ENCODE measurements at places on chromosomes 16 and 17. TPM values are rescaled to one million over a fixed set of nuclear protein-coding genes. Genes with fewer than 3 reads are reported as not detected.

DNA sequence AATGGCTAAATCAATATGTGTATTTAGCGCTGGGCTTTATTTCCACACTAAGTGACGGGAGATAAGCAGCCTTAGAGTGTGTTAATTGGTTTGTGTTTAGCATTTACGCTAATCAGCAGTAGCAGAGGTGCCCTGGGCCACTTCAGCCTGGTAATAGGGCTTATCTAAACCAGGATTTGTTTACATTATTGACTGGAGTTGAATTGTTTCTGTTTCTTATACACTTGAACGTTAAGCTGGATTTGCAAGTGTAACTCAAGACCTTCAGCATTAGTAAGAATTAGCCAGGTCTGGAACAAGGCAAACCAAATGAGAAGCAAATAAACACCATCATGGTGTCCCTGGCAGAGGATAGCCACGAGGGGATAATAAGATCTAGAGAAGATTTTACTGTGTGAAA, 313.6 kb downstream of the HS3ST4 start:
- peaks cover 10% of the 10 kb centered on the region for H3K27me3 ChIP-seq
- H3K36me3 ChIP-seq: no peaks in the 10 kb centered on the region
- H3K27ac ChIP-seq: no peak overlapping the region
- no peak for DNase-seq
- no peak overlapping the region for H3K4me3 ChIP-seq
- H3K4me1 ChIP-seq: no peaks in the 10 kb centered on the region

The USP43 gene
- total RNA-seq: 19.2 TPM

The MBTPS1 gene
- total RNA-seq: 96.0 TPM

DNA sequence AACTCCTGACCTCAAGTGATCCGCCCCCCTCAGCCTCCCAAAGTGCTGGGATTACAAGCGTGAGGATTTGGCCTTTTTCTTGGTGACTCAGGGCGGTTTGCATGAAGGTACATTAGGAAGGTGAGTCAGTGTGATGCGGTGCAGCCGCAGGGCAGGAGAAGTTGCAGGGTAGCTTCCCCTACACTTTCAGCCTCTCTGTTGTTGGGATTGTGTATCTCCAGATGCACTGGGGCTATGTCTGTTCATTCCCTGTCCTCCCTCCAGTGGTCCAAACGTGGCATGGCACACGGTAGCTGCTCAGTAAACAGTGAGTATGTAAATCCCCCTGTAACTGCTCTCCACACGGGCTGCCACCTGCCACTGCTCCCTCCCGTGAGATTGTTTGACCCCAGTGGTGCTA, 109.1 kb upstream of the CDC42EP4 start:
- no peaks in the 10 kb centered on the region for H3K4me1 ChIP-seq
- H3K36me3 ChIP-seq: no peaks in the 10 kb centered on the region
- DNase-seq: peak; percentile 16
- H3K4me3 ChIP-seq: no peak overlapping the region

GRCh38 chr17:52383493-52384100, 225.1 kb upstream of the CA10 start:
- DNase-seq: peak; percentile 8
- H3K27ac ChIP-seq: no peak overlapping the region
- H3K27me3 ChIP-seq: no peaks in the 10 kb centered on the region
- H3K36me3 ChIP-seq: no peaks in the 10 kb centered on the region
- H3K4me3 ChIP-seq: no peak overlapping the region
- H3K4me1 ChIP-seq: no peaks in the 10 kb centered on the region

The C17orf78 gene
- total RNA-seq: not detected

GRCh38 chr17:13835151-13835550, 233.4 kb upstream of the HS3ST3A1 start:
- no peaks in the 10 kb centered on the region for H3K4me1 ChIP-seq
- H3K27ac ChIP-seq: no peak overlapping the region
- H3K36me3 ChIP-seq: no peaks in the 10 kb centered on the region
- peaks cover 6% of the 10 kb centered on the region for H3K27me3 ChIP-seq

GRCh38 chr16:10828851-10829366, 10.3 kb upstream of the TVP23A start:
- H3K36me3 ChIP-seq: no peaks in the 10 kb centered on the region
- H3K27me3 ChIP-seq: no peaks in the 10 kb centered on the region
- H3K4me3 ChIP-seq: no peak overlapping the region
- no peaks in the 10 kb centered on the region for H3K4me1 ChIP-seq
- no peak overlapping the region for H3K27ac ChIP-seq
- peak; percentile 78 for DNase-seq

The TBC1D3L gene
- 33.5 TPM for total RNA-seq

- no peak overlapping the region for H3K27ac ChIP-seq
- no peaks in the 10 kb centered on the region for H3K27me3 ChIP-seq
- DNase-seq: no peak
- H3K4me3 ChIP-seq: no peak overlapping the region
- peaks cover under 1% of the 10 kb centered on the region for H3K4me1 ChIP-seq
Measured at GRCh38 chr17:45363498-45363897, 46.7 kb upstream of the MAP3K14 start.

- no peaks in the 10 kb centered on the region for H3K27me3 ChIP-seq
- H3K27ac ChIP-seq: no peak overlapping the region
- H3K4me1 ChIP-seq: no peaks in the 10 kb centered on the region
- H3K36me3 ChIP-seq: no peaks in the 10 kb centered on the region
Measured at GRCh38 chr16:66948837-66949225, 12.2 kb upstream of the CES3 start.

DNA sequence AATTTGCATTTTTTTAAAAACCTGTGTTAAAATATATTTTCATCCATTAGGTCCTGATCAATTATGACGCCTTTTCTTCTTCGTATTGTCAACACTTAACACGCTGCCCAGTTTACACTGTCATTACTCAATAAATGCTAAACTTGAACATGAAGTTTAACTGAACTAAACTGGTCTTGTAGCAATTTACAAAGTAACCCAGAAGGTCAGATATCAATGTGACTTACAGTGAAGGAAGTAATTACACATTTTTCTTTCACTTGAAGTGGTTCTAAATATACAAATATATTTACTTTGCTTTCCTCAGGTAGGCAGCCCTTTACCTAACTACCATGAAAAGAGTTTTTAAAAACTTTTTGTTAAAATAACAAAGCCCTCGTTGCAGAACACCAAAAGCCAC, 256.5 kb upstream of the AXIN2 start:
- H3K27me3 ChIP-seq: no peaks in the 10 kb centered on the region
- no peaks in the 10 kb centered on the region for H3K4me1 ChIP-seq
- no peaks in the 10 kb centered on the region for H3K36me3 ChIP-seq
- H3K27ac ChIP-seq: no peak overlapping the region

DNA sequence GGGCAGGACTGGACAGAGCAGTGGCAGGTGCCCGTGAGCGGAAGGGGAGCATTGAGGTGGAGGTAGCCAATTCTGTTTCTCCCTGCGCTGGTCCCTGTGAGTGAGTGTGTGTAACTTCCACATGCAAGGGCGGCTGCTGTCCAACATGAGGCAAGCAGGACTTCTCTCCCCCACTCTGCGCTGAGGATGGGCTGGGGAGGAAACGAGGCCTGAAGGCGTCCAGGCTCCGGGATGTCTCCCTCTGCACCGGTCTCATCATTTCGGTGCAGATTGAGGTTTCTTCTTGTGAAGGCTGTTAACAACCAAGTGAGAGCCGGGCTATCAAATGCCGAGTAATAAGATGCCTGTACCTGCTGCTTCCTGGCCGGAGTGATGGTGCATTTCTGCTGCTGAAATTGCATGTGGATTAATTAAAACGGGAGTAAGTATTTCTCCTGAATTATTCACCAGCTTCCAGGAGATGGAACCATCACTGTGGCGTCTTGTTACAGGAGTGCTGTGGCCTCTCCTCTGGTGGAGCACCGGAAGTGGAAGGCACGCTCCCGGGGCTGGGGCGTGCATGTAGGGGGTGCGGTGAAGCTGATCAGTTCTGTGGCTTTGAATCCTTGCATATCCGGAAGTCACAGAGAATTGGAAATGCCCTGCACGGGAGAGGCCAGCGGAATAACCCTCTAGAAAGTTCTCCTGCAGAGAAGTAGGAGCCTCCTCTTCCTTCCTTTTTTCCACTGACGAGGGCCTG, 41.7 kb upstream of the MGAT5B start:
- no peak for DNase-seq
- no peaks in the 10 kb centered on the region for H3K4me1 ChIP-seq
- no peak overlapping the region for H3K4me3 ChIP-seq

The STX1B gene
- total RNA-seq: 3.9 TPM

GRCh38 chr17:75468291-75468754, 11.9 kb downstream of the TMEM94 start:
- DNase-seq: no peak
- H3K4me1 ChIP-seq: no peaks in the 10 kb centered on the region
- H3K27me3 ChIP-seq: no peaks in the 10 kb centered on the region
- peaks cover 7% of the 10 kb centered on the region for H3K36me3 ChIP-seq
- no peak overlapping the region for H3K4me3 ChIP-seq

GRCh38 chr16:24939738-24940137, 75.4 kb downstream of the ARHGAP17 start:
- H3K27ac ChIP-seq: no peak overlapping the region
- no peak overlapping the region for H3K4me3 ChIP-seq
- H3K4me1 ChIP-seq: no peaks in the 10 kb centered on the region
- H3K36me3 ChIP-seq: 0 out of 2 replicates have a peak, but pooled peaks cover 5% of the 10 kb centered on the region

The MPP3 gene
- 17.4 TPM for total RNA-seq

- DNase-seq: no peak
- peaks cover 38% of the 10 kb centered on the region for H3K36me3 ChIP-seq
- no peaks in the 10 kb centered on the region for H3K4me1 ChIP-seq
- H3K4me3 ChIP-seq: no peak overlapping the region
- no peak overlapping the region for H3K27ac ChIP-seq
- H3K27me3 ChIP-seq: no peaks in the 10 kb centered on the region
Measured at GRCh38 chr17:51189628-51190027, 23.4 kb downstream of the NME2 start.

- no peaks in the 10 kb centered on the region for H3K27me3 ChIP-seq
- no peak for DNase-seq
- H3K4me3 ChIP-seq: no peak overlapping the region
- no peaks in the 10 kb centered on the region for H3K36me3 ChIP-seq
- H3K4me1 ChIP-seq: peaks cover 14% of the 10 kb centered on the region
- H3K27ac ChIP-seq: peak overlapping the region; percentile 25
Measured at GRCh38 chr17:74443516-74444296, 11.8 kb downstream of the GPRC5C start.

The RNPS1 gene
- total RNA-seq: 250 TPM

The BRCA1 gene
- 40.9 TPM for total RNA-seq

The TMC8 gene
- total RNA-seq: 2.6 TPM

DNA sequence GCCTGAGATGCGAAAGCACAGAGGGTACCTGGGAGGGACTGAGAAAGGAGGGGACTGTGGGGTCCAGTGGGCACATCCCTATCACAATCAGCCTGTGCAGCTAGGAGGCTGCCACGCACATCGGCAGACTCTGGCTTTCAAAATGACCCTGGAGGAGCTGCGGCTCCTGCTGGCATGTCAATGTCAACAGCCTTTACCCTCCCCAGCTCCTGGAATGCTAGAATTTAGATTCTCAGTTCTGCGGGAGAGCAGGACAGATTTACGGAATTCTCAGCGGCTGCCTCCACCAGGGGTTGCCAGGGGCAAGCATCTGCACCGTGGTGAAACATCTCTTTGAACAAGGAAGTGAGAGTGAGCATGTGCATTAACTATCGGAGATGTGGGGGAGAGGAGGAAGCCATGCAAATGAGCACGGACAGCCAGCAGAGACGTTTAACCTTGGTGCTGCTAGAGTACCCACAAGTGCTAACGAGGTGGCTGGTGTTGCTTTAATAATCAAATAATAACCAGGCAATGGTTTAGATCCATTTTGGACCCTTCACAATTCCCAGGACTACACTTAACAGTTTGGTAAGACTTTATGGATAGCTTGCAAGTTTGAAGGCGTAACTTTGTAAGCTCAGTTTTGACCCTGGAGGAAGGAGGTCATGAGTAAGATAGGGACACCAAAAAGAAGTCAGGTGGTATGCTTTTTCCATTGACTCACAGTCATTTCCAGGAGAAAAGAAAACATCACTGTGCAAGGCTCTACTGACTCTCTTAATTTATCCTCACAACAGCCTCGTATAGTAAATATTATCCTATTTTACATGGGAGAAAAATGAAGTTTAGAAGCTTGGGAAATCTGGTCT, 54.1 kb downstream of the XYLT1 start:
- H3K27me3 ChIP-seq: peaks cover 24% of the 10 kb centered on the region
- no peaks in the 10 kb centered on the region for H3K36me3 ChIP-seq
- no peak for DNase-seq

DNA sequence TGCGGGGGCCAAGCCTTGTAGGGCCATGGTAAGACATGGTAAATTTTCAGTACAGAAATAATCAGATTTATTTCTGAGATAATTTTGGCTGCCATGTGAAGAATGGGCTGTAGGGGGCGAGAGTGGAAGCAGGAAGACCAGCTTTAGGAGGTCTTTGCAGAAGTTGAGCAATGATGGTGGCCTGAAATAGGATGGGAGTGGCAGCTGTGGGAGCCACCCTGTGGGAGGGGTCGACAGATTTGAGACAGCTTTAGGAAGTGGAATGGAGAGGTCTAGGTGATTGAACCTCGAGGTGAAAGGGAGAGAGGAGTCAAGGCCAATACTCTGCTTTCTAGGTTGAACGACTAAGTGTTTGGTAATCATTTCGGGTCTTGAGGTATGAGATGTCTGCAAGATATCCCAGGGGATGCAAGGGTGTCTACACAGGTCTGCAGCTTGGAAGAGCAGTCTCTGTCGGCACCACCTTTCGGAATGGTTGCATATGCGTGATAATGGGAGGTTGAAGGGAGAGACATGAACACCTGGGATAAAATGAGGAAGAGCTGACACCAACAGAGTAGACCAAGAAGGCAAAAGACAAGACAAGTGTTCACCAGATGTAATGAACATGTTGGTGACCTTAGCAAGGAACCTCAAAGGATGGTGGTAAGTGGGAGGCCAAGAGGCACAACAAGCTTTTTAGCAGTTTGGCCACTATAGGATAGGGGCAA, 4.2 kb upstream of the ATXN7L3 start:
- H3K4me3 ChIP-seq: no peak overlapping the region
- H3K36me3 ChIP-seq: no peaks in the 10 kb centered on the region
- no peaks in the 10 kb centered on the region for H3K27me3 ChIP-seq
- peaks cover 38% of the 10 kb centered on the region for H3K4me1 ChIP-seq
- no peak for DNase-seq
- no peak overlapping the region for H3K27ac ChIP-seq

DNA sequence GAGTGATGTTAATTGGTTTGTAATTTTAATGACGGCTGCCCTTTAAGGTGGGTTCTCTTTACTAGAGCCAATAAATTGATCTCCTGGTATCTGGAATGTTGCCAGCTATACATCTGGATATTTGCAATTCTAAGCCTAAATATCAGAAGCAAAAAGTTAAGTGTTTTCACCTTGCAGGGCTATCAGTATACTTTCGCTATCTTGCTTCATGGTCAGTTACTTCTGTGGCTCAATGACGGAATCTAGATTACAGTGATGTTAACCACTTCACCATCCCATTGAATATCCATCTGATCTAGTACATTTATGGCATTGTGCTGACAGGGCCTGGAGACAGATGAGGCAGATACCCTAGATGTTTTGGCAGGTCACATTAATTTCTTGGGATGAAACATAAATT, 28.3 kb downstream of the CCL4 start:
- H3K27ac ChIP-seq: no peak overlapping the region
- no peaks in the 10 kb centered on the region for H3K4me1 ChIP-seq
- DNase-seq: no peak
- no peaks in the 10 kb centered on the region for H3K36me3 ChIP-seq
- H3K4me3 ChIP-seq: no peak overlapping the region

- DNase-seq: no peak
- H3K27me3 ChIP-seq: no peaks in the 10 kb centered on the region
- H3K4me3 ChIP-seq: no peak overlapping the region
- H3K36me3 ChIP-seq: no peaks in the 10 kb centered on the region
- no peaks in the 10 kb centered on the region for H3K4me1 ChIP-seq
Measured at GRCh38 chr16:12639044-12639443, 164.6 kb downstream of the CPPED1 start.

GRCh38 chr16:77113835-77114234, 77.2 kb upstream of the MON1B start:
- no peaks in the 10 kb centered on the region for H3K36me3 ChIP-seq
- peaks cover 49% of the 10 kb centered on the region for H3K27me3 ChIP-seq
- no peak for DNase-seq
- H3K4me3 ChIP-seq: no peak overlapping the region
- no peak overlapping the region for H3K27ac ChIP-seq

The CORO6 gene
- total RNA-seq: 35.0 TPM

The PRM1 gene
- not detected for total RNA-seq

The ZFHX3 gene
- total RNA-seq: 23.1 TPM
